Retina (tissue), 1 donor: ENCODE measurements at places on chromosomes 7 and 10.

GRCh38 chr10:470339-471003 lies 219.0 kb downstream of the DIP2C start:
- DNase-seq = no peak

DNA sequence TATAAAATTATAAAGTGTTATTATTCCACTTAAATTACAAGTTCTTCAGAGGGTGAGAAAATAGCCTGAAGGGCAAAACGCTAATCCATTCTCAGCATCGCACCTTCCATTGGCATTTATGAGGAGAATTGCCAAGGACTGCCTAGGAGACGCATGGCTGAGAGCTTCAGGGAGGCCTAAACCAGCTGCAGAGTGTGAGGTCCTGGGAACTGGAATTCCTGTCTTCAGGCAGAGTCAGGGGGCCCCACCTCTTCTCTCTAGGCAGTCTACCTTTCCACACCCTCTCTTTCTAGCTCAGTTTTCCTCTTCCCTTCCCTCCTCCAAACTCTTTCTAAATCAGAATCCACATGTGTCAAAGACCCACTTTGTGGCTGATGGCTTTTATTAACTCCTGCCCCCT lies 35.3 kb downstream of the LRRC72 start:
- no peak for DNase-seq

DNA sequence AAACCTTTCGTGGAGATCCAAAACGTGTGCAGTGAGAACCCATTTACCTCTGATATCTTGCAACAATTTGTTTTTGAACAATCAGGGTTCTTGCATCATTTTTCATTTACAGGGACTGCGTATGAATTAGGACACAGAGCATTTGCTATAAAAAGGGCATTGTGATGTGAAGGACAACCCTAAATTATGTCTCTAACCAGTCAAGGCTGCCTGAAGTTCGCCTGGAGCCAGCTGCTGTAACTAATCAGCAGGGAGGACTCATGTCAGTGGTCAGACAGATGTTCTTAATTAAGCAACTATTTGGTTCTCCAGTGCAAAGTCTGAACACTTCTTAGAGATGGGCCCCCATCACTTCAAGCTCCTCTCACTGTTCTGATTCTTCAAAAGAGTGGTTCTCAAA lies 674.8 kb downstream of the KCNMA1 start:
- DNase-seq = no peak

- DNase-seq = no peak
Measured at GRCh38 chr7:123432601-123433000, 101.8 kb downstream of the IQUB start.

DNA sequence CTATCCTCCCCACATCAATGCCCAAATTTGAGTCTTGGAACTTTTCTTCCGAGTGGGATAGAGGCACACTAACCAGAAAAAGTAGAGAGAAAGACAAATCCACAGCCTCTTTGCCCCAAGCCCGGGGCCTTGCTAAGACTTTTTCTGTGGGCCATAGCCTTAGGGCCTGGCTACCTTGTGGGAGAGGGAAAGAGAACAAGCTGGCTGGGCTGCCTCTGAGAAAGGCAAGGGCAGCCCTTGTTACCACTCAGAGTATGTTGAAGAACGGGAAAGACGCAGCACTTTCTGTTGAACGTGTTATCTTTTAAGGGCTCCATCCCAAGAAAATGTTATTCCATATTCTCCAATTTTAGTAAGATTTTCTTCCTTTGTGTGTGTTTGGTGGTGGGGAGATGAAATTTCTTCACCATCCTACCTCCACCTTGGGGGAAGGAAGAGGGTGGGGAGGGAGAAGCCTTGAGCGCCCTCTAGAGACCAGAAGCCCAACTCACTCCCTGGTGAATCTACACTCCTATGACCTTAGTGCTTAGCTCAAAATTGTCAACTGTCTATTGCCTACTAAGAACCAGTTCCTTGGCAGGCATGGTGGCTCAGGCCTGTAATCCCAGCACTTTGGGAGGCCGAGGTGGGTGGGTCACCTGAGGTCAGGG lies 3.9 kb upstream of the NRF1 start:
- peak; percentile 19 for DNase-seq

DNA sequence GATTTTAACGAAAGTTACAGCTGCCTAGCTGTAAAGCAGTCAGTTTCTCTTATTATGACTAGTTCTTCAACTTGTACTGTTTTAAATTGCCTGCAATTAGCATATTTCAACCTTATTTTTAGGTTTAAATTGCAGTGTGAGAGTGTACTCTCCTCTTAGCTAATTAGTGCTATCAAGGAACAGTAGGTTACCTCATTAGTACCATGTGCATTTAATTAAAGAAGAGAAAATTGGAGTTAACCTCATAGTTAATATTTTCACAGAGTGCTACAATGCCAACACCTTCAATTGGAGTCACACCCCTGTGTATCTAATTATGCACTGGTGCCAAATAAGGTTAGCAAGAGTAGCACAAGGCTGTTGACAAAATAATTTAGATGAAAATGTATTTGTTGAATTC lies 154.6 kb downstream of the FOXP2 start:
- no peak for DNase-seq

GRCh38 chr7:133299676-133300075 lies 46.8 kb downstream of the EXOC4 start:
- no peak for DNase-seq

GRCh38 chr7:105841866-105842265 lies 34.5 kb downstream of the ATXN7L1 start:
- DNase-seq = no peak

DNA sequence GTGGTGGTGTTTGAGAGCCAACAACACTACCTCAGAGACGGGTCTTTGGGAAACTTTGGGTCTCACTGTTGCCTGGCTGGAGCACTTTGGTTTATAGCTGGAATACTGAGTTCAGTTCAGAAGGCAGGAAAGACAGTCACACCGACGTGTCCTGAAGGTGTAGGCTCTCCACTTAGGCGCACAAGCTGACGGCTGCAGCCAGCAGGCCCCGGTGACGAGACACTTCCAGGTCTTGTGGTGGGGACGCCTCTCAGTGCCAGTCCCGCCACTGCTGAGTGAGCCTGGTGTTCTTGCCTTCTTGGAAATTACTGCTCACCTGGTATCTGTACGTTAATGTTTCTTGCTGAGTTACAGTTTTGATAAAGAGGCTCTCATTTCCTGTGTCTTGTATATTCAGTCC lies 74.0 kb downstream of the WDR37 start:
- no peak for DNase-seq

- DNase-seq = no peak
Measured at GRCh38 chr10:100656454-100656853, 88.9 kb upstream of the PAX2 start.

GRCh38 chr10:48474765-48475365 lies 130.0 kb downstream of the ARHGAP22 start:
- DNase-seq = no peak

DNA sequence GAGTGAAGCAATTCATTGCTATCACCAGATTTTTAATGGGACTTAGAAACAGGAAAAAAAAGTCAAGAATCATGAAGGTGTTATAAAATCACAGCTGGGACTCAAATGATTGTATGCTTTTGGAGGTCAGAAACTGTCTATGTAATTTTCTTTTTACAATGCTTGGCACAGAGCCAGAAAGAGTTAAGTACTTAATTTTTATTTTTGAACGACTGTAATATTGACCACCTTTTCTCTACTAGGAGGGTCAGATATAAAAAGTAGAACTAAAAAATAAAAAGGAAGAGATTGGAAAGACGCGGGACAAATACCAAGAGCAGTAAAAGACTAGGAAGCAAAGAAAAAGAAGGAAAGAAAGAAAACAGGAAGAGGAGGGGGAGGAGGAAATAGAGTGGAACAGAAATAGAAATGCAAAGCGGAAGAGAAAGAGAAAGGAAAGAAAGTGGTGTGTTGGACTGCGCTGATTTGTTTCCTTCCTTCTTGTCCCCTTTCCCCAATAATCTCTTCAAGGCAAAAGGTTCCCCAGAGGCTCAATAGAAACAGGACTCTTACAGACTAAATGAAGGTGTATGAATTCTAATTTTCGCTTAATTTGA lies 23.2 kb upstream of the C1GALT1 start:
- DNase-seq = no peak

DNA sequence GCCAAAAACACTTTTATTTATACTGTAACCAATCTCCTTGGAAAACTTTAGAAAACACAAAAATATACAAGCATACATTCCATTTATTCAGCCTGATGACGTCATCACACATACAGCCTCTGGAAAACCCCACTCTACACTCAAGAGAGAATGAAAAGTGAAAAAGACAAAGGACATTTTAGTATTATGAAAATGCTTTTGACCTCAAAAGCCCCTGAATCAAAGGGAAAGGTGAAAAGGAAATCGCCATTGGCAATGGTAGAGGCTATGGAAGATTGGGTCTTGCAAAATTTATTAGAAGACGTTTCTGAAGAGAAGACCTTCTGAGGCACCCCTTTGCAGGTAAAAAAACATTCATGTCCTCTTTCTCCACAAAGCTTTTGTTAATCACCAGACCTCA lies 82.9 kb upstream of the STRIP2 start:
- no peak for DNase-seq

DNA sequence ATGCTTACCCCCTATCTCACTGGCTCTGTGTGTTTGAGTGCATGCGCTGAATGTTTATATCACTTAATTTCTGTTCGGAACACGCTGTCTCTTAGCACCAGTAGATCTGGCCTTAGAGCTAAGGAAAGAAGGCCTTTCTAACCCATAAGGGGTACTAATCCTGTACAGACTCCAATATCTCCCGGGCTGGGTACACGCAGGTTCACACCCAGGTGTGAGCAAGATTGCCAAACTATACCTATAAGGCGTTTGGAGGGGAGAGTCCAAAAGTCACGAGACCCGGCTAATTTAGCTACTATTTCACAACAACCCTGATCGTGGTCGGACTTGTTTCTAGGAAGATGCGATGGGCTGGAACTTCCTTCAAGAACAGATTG lies 727 bp upstream of the PDSS1 start:
- DNase-seq = no peak

DNA sequence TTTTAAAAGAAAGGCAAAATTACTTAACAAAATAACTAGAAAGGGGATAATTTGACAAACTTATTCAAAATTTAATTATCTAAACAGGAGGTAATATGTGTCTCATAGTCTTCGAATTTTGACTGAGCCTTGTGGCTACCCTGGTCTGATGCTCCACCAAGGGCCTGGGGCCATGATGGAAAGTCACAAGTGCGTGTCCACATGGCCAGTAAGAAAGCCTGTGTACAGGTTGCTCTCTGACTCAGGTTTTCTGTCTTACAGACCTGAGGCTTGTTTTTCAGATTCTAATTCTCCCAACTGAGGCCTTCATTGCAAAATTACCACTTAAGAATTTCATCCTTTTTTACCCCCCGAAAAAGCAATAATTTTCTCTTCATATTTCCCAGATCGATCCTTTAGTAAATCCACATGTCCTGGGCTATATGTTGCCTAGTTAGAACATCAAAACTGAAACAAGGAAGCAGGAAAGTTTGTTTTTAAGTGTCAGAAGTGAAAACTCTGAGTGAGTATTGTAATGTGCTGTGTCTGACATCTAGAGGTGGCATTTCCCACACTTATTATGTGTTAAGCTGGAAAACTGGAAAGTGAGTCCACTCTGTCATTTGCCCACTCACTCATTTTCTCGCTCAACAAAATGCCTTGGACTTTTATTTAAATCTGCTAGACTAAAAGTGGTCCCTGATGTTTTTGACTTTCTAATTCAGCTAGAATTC lies 10.0 kb downstream of the CYP3A43 start:
- DNase-seq = no peak

DNA sequence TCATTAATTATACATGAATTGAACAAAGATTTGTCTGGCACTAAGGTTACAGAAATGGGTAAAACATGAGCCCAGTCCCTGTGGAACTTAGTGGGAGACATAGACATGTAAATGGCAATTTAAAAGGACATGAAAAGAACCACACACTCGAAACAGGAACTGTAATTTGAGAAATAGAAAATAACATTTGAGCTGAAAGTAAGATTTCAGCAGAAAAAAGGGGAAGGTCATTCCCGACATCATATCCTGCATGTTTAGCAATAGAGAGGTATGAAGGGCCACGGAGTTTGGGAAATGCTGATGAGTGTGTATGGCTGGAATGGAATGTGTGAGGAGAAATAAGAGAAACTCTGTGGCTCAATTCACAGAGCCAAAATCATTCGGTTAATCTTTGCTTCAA lies 175.4 kb upstream of the AHR start:
- no peak for DNase-seq

GRCh38 chr10:88642963-88643362 lies 21.3 kb upstream of the LIPF start:
- no peak for DNase-seq

DNA sequence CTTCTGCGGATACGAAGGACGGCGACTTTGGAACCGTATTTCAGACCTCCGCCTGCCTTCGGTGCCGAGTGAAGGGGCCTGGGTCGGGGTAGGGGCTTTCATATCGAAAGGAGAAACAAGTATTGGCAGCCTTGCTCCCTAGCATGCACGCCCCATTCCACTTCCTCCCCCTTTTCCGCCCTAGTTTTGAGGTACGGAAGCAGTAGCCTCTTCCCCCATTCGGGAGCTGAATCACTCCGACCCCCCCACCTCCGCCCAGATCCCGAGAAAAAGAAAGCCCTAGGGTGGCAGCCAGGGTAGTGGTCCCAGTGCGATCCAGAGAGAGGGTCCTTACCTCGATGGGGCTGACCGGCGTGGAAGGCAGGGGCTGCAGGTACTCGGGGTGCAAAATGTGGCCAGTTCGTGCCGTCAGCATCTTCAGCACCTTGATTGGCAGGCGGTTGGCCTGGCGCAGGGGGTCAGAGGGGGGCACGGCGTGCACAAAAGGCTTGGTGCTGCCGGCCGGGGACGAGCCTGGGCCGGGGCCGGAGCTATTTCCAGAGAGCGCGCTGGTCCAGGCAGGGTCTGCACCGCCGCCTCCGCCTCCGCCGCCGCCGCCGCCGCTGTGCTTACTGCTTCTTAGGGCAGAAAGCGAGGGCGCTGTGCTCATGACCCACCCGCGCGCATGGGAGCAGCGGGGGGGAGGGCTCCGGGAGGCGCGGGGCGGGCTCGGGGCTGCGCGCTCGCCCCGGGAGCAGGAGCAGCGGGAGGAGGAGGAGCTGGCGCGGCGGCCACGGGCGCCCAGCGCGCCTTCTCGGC lies 594 bp downstream of the ZNF503 start:
- DNase-seq = peak; percentile 73

- DNase-seq = no peak
Measured at GRCh38 chr10:43749940-43750552, 101.4 kb upstream of the ZNF32 start.
